K562 (cell line): ENCODE measurements at places on chromosomes 12 and 14.

- no peak for DNase-seq
Measured at GRCh38 chr12:51065530-51065929, 17.4 kb downstream of the LETMD1 start.

DNA sequence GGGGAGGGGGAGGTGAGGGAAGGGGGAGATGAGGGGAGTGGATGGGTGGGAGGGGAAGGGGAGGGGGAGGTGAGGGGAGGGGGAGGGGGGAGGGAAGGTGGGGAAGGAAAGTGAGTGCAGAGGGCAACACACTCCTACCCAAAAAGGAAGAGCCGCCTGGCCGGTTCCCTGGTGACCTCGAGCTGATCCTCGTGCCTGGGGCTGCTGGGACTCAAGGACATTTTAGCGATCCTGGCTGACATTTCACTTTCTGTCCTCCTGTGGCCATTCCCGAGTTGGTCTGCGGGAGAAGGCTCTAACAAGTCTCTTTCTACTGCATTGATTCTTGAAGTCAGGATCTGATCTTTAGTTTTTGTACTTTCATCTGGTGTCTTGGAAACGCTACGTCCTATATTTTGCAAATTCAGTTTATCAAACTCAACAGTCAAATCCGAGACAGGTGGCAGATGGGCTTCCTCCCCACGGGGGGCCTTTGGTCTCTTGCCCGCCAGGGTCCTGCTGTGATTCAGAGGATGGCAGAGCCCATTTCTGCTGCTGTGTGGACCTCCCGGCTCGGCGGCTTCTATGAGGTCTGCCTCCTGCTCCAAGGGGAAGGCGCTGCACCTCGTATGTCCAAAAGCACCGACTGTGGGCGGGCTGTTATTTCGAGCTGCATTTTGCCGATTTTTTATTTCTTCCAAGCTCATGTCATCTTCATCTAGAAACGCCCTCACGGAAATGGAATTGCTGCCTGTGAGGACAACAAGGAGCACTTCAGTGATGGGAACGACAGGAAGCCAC is 19.1 kb downstream of the PGAM5 start:
- no peak for DNase-seq

- no peak for DNase-seq
Measured at GRCh38 chr14:71486279-71486678, 445.9 kb upstream of the RGS6 start.

DNA sequence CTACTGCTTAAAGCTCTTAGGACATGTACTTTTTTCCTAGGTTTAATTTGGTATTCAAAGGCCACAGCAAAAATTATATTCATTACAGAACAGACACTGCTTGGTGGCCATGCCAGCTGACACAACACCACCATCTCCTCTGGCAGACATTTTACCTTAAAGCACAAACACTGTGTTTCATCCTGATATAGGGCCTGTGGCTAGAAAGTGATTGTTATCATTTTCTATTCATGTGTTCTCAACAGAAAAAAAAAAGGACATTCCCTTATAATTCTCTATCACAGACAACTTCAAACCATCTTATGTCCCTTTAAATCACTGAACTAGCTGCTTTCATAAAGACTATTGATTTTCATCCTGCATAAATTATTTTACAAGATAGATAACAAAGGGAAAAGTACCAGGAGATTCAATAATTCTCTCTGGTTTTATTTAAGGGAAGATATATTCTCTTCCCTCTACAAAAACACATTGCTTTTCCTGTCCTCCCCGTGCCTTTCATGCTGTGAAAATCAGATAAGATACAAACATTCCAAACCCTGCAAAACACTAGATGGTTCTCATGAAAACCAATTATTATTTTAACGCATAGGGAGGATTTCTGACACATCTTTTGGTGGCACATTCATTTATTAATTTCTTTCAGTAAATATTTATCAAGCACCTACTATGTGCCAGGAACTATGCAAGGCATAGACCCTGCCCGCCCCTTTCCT is 139.3 kb upstream of the TMCC3 start:
- no peak for DNase-seq

- no peak for DNase-seq
Measured at GRCh38 chr12:10453156-10453555, at the start of gene KLRC1. Gene KLRC1, minus strand, starts transcription at chr12:10453377. Its CDS starts 2,221 bp downstream, at chr12:10451156.

DNA sequence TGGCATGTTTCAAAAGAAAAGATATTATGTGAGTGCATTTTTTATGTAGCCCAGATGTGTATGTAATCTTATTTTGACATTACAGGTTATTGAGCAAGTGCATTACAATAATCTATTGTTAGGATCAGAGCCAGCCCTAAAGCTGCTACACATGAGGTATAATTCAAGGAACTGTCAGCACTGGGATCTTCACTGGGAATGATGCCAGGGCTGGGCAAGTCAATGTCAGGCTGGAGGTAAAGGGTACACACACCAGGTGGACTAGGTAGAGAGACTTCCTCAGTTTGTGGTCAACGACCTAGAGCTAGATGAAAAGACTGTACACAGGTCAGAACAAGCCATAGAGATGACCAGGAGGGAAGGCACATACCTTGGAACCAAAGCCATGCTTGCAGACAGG is 15.4 kb downstream of the TRIM9 start:
- DNase-seq, result no peak

GRCh38 chr12:91361864-91362263 is 179.2 kb upstream of the DCN start:
- peak; percentile 29 for DNase-seq

GRCh38 chr14:52738409-52738808 is 8.4 kb downstream of the STYX start:
- DNase-seq, result peak; percentile 5

DNA sequence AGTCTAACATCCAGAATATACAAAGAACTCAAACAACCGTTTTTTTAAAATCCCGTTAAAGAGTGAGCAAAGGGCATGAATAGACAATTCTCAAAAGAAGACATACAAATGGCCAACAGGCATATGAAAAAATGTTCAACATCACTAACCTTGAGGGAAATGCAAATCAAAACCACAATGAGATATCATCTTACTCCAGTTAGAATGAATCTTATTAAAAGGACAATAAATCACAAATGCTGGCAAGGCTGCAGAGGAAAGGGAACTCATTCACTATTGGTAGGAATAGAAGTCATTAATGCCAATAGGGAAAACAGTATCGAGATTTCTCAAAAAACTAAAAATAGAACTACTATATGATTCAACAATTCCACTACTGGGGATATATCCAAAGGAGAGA is 520.1 kb downstream of the RMST start:
- DNase-seq, result no peak

GRCh38 chr14:102508774-102509745 is 516 bp downstream of the ANKRD9 start:
- peak; percentile 61 for DNase-seq

DNA sequence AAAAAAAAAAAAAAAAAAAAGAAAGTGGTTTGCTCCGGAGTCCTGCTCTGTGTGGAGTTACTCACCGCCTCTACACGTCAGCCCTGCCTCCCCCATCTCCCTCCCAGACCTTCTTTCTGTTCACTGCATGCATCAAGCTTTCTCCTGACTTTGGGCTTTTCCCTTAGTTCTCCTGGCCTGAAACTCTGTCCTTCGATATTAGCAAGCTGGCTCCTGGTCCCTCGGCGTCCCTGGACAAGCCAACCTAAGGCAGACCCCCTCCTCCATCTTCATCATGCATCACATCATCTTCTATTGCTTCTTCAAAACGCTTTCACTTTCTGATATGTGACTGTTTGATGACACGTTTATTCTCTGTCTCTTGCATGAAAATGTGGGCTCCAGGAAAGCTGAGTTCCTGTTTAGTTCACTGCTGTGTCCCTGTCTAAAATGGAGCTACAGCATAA is 40.6 kb downstream of the SLC15A4 start:
- DNase-seq, result no peak

- no peak for DNase-seq
Measured at GRCh38 chr12:4187916-4188315, 85.6 kb upstream of the CCND2 start.

DNA sequence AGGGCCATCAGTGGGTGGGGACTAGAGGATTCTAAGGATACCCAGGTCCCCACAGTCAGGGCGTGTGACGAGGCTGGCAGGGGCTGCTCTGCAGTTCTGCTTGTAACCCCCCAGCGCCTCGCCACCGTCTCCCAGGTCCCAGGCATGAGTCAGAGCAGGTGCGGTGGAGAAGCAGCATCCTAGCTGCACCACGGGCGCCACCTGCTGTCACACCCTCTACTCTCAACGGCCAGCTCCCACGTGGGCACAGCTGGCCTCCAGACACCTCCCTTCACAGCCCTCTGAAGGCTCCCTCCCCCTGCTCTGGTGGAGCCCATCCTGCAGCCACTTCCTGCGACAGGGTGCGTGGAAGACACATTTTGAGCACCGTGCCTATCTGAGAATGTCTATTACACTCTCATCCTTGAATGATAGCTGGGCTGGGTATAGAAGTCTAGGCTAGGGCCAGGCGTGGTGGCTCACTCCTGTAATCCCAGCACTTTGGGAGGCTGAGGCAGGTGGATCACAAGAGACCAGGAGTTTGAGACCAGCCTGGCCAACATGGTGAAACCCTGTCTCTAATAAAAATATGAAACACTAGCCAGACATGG is 6.9 kb upstream of the NUDT14 start:
- no peak for DNase-seq

- DNase-seq, result no peak
Measured at GRCh38 chr12:126700096-126700495, 1566.9 kb upstream of the TMEM132C start.

GRCh38 chr12:125249066-125249824 is 184.0 kb downstream of the AACS start:
- no peak for DNase-seq

GRCh38 chr14:91118511-91119068 is 4.7 kb downstream of the DGLUCY start:
- DNase-seq, result no peak

GRCh38 chr12:53594897-53595615 is 31.1 kb downstream of the ATF7 start:
- no peak for DNase-seq

- no peak for DNase-seq
Measured at GRCh38 chr14:60865378-60866127, 115.3 kb downstream of the TRMT5 start.

- DNase-seq, result no peak
Measured at GRCh38 chr12:125329239-125330102, 264.2 kb downstream of the AACS start.

- DNase-seq, result no peak
Measured at GRCh38 chr14:87097015-87097414, 896.0 kb downstream of the GALC start.

DNA sequence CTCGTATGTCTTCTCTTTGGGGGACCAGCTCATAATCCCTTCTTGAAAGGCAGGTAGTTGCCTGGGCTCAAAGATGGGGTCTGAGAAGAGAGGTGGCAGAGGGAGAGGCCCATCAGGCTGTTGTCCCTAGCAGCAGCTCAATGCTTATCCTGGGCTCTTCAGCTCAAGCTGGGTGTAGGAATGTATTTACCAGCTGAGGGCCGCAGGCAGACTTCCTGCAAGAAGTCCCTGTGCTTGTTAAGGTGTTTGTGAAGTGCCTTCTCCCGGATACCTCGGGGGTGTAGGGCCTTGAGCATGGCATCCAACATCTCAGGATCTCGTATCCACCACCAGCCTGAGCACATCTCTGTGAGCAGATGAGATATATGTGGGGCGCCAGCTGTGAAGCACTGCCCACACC is 29.4 kb downstream of the BAZ2A start:
- no peak for DNase-seq

DNA sequence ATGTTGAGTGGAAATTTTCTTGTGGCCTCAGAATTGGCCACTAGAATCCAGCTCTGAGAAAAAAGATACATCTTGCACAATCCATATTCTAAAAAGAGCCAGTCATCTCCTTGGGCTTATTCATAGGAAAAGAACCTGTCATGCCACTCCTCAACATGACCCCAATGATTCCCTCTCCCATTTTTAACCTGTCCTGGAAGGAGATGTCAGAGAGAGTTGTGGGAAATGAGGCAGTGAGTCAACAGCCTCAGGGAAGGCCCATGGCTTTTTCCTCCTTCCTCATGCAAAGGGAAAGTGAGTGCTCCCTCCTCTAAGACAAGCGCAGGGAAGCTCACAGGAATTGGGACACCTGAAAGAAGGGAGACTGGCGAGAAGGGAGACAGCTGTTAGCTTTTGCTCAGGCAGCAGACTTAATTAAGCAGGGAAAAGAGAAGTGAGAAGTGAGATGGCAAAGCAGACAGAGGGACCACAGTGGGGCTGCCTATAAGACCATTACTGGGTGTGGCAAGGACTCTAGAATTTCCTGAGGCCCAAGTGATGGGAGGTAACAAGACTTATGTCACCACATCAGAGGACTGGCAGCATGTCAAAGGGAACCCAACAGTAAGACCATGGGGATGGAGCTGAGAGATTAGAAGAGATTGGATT is 10.2 kb upstream of the DHRS7 start:
- DNase-seq, result no peak

- no peak for DNase-seq
Measured at GRCh38 chr14:94161981-94162380, 12.1 kb upstream of the PPP4R4 start.

DNA sequence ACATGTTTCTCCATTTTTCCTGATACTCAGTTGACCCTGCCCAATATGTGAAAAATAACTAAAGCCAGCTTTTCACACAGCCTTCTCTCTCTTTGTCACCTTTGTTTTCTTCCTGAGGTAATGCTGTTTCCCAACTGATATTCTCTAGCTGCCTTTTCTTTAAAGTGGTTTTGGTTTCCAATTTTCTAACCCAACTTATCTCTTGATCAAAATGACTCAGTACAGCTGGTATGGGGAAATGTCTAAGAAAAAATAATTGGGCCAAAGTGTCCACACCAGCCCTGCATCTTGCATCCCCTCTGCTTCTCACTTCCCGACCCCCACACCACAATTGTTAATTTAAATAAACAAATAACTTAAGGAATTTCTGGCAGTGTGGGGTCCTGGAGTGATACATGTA is 193.8 kb downstream of the SYT1 start:
- no peak for DNase-seq

GRCh38 chr12:6200256-6201212 is at the start of gene CD9:
Gene CD9, plus strand, starts transcription at chr12:6200400. Its CDS starts 100 bp downstream, at chr12:6200500.
- peak; percentile 75 for DNase-seq

GRCh38 chr12:69196302-69197288 is 42.8 kb upstream of the CPSF6 start:
- no peak for DNase-seq

DNA sequence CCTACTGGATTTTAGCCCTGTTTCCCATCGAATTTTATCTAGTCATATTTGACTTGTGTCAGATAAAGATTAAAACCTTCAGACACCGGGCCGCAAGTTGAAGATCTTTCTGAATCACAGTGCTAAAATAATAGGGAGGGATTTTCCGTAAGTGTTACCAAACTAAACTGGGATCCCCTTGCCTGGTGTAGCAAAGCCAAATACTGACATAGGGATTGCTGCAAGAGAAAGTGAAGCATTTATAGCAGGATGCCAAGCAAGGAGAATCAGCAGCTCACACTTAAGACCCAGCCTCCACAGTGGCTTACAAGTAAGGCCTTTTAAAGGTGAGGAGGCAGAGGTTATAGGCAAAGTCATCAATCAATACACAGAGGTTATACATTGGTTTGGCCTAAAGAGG is 147.4 kb downstream of the AKAP6 start:
- no peak for DNase-seq

DNA sequence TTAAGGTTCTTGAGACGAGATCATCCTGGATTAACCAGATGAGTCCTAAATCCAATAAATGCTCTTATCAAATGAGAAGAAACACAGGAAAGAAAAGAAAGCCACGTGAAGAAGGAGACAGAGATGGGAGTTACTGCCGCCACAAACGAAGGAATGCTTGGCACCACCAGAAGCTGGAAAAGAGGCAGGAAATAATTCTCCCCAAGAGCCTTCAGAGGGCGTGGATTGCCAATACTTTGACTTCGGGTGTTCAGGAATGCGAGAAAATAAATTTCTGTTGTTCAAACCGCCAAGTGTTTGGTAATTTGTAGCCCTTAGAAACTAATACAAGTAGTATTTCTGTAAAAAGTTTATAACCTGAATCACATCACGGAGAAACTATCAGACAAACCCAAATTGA is 31.3 kb downstream of the ABCD2 start:
- DNase-seq, result no peak
